Activated CD4-positive, alpha-beta T cell treated with anti-CD3 and anti-CD28 coated beads for 36 hours (primary cell): ENCODE measurements at places on chromosomes 3 and 15.

DNA sequence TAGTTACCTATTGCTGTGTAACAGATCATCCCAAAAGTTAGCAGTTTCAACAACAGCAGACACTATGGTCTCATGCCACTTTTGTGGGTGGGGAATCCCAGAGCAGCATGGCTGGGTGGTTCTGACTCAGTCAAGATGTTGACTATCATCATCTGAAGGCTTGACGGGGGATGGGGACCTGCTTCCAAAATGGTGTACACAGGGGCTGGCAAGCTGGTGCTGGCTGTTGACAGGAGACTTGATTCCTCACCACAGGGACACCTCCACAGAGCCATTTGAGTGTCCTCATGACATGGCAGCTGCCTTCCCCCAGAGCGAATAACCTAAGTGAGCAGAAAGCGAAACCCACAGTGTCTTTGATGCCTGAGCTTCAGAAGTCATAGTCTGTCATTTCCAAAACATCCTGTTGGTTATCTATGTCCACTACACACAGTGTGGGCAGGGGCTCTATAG is 19.1 kb downstream of the DNAJB8 start:
- peak; percentile 92 for DNase-seq

GRCh38 chr3:142237891-142238290 is 12.5 kb upstream of the GK5 start:
- DNase-seq: no peak

DNA sequence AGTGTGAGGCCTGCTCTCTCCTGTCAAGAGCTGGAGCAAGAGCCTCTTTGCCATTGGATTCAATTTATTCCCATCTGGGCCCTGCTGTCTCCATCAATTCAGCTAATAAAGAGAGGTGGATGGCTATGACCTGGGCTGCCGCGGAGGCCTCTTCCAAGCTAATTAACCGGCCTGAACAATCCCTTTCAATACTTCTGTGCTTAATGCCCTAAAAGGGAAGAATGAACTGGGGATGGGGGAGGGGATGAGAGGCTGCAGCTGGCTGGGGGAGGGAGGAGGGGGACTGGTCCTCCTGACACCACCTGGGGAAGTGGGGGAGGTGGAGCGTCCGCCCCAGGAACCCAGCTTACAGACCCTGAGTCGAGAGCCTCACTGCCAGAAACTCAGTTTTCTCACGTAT is 33.4 kb upstream of the PRR23E start:
- no peak for DNase-seq

DNA sequence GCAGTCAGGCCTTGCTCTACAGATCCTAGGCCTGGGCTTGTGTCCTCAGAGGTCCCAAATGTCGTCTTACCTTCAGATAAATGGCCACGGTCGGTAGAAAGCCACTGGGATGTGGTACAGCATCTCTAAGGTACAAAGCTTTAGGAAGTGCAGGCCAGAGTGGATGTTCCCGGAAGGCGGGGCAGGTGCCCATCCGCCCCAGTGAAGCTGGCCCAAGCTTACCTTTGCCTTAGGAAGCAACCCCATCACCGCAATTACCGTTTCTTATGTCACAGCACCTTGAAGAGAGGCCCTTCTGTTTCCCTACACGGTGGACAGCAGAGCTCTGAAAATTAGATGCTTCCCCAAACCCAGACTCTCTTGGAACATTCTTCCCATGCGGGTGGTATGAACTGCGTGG is 240.1 kb upstream of the LYSMD4 start:
- DNase-seq: no peak

DNA sequence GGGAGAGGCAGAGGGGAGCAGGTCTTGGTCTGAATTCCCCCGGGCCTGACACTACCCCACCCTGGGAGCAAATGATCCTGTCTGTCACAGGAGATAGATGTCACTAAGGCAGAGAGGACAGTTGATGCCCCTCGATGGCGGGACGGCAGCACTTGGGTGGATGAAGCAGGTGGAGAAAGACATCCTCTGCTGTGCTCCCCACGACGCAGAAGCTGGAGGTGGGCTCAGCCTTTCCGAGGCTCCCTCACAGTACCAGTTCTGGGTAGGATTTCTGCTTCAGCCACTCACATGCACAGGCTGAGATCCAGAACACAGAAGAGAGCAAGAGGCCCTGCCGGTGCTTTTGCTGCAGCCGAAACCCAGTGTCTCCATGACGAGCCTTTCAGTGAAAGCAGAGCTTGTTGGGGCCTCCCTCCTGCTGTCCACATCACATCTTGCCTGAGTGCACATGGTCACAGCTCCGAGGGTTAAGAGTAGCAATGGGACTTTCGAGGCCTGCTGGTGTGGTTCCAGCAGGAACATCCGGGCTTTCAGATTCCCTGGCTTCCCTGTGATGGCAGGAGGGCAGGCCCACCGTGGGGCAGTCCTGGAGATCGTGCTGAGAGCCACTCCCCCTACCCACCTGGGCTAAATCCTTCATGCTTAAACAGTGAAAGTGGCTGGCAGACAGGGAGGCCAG is 107.3 kb upstream of the PRR20G start:
- no peak for DNase-seq

DNA sequence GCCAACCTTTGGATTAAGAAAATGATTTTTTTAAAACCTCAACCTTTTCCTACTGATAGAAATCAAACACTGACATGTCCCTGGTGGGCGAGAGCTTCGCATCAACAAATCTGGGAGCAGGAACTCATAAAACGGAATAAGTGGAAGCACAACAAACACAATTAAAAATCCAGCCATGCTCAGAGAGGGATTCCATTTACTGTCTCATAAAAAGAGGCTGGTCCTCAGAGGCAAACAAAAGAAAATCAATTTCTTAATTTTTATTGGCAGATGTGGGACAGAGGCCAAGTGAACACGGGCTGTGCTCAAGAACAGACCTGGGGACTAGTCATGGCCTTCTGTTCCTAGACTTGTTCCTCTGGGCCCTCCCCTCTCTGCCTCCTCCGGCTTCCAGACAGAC is 214.5 kb downstream of the NTRK3 start:
- no peak for DNase-seq

GRCh38 chr3:80682235-80682634 is 914.4 kb upstream of the ROBO1 start:
- DNase-seq: no peak

GRCh38 chr3:155949453-155950217 is 79.2 kb downstream of the GMPS start:
- DNase-seq: no peak

DNA sequence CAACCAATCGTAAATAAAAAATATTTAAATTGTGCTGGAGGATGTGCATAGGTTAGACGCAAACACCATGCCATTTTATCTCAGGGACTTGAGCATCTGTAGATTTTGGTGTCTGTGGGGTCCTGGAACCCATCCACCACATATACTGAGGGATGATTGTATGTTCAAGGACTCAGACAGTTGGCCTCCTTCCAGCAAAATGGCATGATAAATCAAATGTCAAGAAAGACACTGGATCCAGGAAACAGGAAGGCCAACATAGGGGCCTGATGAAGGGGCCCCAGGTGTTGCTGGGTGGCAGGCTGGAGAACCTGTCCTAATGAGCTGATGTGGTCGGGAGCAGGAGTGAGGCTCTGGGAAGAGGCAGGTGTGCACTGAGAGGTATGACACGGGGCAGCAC is 289.5 kb downstream of the GABRG3 start:
- DNase-seq: no peak

DNA sequence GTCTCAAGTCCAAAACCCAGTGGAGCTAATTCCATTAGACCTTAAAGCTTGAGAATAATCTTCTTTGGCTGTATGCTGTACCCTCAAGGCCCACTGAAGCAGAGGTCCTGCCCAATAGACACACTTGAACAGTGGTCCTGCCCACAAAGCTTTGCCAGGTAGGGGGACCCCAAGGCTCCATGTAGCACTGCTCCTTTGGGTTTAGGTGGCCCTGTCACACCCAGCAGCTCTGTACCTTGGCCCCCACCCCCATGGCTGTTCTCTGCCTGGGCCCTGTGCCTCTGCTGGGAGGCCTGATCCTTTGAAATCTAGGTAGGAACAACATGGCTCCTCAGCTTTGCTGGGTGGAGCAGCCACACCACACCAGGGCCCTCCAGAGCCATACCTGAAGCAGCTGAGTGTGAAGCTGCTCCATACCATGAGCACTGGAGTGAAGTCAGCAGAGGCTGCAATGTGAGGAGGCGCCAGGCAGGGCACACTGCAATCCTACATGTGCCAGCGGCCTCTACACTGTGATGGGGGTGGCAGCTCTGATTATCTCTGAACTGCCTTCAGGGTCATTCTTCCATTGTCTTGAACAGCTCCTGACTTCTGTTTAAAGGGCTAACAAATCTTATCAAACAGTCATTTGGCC is 188.0 kb upstream of the CCDC54 start:
- no peak for DNase-seq

GRCh38 chr3:64316971-64317370 is 91.7 kb upstream of the PRICKLE2 start:
- no peak for DNase-seq

- no peak for DNase-seq
These were observed 3.0 kb upstream of the VIPR1 start for GRCh38 chr3:42499478-42499871.

GRCh38 chr15:68349151-68349550 is 71.6 kb downstream of the FEM1B start:
- DNase-seq: no peak

DNA sequence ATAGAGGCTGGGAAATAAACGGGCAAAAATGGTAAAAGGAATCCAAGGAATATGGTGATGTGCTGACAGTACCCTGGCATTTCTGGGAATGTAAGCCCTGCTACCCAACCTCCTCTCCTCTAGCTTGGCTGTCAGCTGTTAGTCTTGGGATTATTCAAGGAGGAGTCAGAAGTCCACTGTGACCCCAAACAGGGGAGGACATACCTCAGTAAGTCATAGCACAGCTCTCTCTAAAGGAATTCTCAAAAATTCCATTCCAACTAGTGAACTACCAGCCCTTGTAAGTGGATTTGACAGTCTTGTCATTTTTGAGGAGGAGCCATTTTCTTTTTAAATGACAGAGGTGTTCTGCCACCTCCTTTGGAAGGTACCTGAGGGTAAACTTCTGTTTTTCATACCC is 207.5 kb downstream of the PDCD6IP start:
- no peak for DNase-seq

- DNase-seq: no peak
These were observed 250.9 kb upstream of the TPM1 start for GRCh38 chr15:62791694-62792093.

- DNase-seq: no peak
These were observed 15.0 kb downstream of the GATM start for GRCh38 chr15:45363334-45363733.

DNA sequence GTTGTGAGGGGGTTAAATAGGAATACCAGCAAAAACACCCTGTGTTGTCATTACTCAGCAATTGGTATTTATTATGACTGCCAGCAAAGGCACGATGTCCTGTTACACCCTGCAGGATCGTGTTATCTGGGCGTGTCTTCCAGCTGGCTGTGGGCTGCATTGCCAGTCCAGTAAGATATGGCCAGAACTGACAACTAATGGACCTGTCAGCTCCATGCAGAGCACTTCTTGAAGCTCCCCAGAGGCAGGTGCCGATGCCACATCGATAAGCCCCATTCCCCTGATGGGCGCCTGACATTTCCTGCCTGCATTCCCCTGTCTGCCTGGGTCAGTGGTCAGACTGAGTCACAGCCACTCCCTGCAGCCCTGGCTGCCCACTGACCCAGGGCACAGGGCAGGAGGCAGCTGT is 79.7 kb upstream of the RASGRF1 start:
- DNase-seq: no peak

- no peak for DNase-seq
These were observed 71.7 kb upstream of the AGTR1 start for GRCh38 chr3:148625991-148626390.

GRCh38 chr3:81592101-81592500 is 169.3 kb downstream of the GBE1 start:
- no peak for DNase-seq

DNA sequence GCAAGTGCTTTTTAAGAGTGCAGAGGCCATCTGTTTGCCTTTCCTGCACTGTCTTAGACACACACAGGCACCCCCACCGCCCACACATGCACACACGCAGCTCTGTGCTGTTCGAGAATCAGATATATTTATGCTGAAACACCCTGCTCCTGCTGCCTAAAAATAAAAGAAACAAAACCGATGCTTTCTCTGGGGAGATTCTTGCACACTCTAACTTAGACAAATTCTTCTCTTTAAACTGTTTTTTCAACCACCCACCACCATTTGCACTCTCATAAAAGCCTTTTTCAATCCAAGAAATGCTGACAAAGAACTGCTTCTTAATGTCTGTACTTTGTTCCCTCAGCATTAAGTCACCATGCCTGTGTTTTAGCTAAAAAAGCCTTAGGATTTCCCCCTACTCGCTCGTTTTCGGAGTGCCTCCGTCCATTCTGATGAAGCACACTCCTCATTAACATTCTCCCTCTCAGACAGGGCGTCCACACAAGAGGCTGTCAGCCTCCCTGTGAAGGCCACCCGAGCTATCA is 26.2 kb downstream of the SLC12A8 start:
- peak; percentile 57 for DNase-seq

GRCh38 chr3:119663885-119664284 is 3.5 kb upstream of the POPDC2 start:
- no peak for DNase-seq

GRCh38 chr15:35717721-35718120 is 171.8 kb upstream of the DPH6 start:
- no peak for DNase-seq

GRCh38 chr15:66042624-66043023 is 173.3 kb downstream of the RAB11A start:
- no peak for DNase-seq

DNA sequence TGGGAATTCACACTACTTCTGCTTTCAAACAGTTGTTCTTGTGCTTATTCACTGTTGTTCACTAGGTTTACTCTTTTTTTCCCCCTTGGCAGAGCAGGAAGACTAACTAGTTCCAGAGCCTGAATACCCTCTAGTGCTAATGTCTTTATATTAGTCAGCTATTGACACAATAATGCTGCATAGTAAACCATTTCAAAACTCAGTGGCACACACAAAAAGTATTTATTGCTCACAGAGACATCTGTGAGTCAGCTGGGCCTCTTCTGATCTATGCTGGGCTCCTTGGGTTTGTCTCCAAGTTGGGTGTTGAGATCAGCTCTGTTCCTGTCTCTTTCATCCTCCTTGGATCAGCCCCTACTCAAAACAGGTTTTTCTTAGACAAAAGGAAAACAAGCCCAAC is 51.1 kb downstream of the RSRC1 start:
- DNase-seq: no peak

GRCh38 chr15:34282384-34282783 is 55.2 kb downstream of the SLC12A6 start:
- DNase-seq: no peak

- no peak for DNase-seq
These were observed 20.2 kb downstream of the FNDC3B start for GRCh38 chr3:172059532-172059931.

GRCh38 chr15:40075298-40076044 is 33.2 kb downstream of the BMF start:
- DNase-seq: no peak

- DNase-seq: no peak
These were observed 868.6 kb upstream of the SEMA6D start for GRCh38 chr15:46848704-46849103.

GRCh38 chr3:112646623-112647022 is 5.7 kb upstream of the CCDC80 start:
- no peak for DNase-seq

GRCh38 chr15:27864719-27865118 is 234.4 kb downstream of the OCA2 start:
- DNase-seq: no peak
